ENCODE measurements at places on chromosomes 1 and 21.

GRCh38 chr21:31636874-31637273 lies 22.6 kb upstream of the SOD1 start:
- DNase-seq = no peak

GRCh38 chr1:208235982-208236761 lies 8.0 kb downstream of the PLXNA2 start:
- no peak for DNase-seq

DNA sequence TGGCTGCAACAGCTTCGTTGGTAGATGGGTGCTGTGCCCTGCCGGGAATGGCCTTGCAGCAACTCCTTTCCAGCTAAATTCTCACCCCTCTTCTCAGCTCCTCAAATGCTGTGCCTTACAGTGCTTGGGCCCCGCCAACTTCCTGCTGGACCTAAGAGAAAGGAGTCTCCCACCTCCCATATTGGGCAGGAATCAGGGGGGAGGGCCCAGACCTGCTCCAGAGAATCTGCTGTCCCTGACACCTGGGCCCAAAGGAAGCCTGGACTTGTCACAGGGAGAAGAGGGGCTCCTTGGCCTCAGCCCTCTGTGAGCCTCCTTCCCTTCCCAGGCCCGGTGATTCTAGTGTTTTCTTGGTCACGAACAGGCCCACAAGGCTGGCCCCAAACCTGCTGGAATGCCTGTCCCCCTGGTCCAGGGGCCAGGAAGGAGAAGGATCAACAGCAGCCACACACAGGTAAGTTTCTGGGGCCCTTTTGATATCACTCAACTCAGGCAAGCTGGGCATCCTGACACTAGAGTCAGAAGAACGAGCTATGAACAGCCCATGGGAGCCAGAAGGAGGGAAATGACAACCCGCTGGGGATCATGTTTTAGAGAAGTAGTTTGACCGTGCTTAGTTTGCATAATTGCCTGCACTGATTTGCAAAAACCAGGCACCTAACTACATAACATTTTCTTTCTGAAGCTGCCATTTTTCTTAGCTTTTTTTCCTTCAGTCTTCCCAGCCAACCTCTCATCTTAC lies 86.2 kb downstream of the CD247 start:
- no peak for DNase-seq

DNA sequence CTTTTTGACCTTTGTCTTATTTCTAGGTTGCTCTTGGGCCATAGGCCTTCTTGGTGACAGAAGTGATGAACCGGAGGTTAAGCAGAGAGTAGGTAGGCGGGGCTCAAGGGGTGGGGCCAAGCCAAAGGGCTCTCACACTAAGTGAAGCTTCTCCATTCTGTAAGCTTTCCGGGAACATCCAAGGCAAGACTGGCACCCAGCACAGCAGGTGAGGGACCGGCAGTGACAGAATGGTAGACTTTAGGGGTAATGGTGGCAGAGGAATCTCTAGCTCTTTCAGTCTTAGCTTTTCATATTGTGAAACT lies at the start of gene TNFAIP8L2:
TNFAIP8L2 (plus strand) TSS at position 135 of the 305 bp plus-strand sequence. CDS start 2,049 bp downstream, outside the sequence.
- DNase-seq = no peak

- DNase-seq = no peak
These were observed 110.5 kb downstream of the ZNF644 start for GRCh38 chr1:90911353-90911752.

- no peak for DNase-seq
These were observed 428.4 kb downstream of the PTPRU start for GRCh38 chr1:29664711-29665110.

- DNase-seq = no peak
These were observed 286.9 kb downstream of the KIF26B start for GRCh38 chr1:245441689-245442088.

- peak; percentile 24 for DNase-seq
These were observed 95.3 kb downstream of the HIVEP3 start for GRCh38 chr1:41823471-41823870.

DNA sequence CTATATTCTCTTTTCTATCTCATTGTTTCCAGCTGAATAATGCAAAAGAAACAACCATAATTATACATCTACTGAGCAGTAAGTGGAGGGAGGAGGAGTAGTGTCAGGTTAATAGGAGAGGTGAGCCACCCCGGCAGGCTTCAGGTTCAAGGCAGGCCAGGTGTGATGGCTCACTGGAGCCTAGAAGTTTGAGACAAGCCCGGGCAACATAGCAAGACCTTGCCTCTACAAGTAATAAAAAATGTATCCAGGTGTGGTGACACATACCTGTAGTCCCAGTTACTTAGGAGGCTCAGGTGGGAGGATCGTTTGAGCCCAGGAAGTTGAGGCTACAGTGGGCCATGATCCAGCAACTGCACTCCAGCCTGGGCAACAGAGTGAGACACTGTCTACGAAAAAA lies 1.9 kb upstream of the DIP2A start:
- DNase-seq = no peak
